Neuronal stem cell (in vitro differentiated cells): ENCODE measurements at places on chromosomes 4 and X.

- DNase-seq = no peak
Measured at GRCh38 chr4:106816496-106816895, 219.6 kb downstream of the DKK2 start.

GRCh38 chrX:9087271-9088040 lies 53.5 kb upstream of the FAM9B start:
- DNase-seq = no peak

- DNase-seq = no peak
Measured at GRCh38 chrX:48472851-48473703, 2.9 kb upstream of the FTSJ1 start.

DNA sequence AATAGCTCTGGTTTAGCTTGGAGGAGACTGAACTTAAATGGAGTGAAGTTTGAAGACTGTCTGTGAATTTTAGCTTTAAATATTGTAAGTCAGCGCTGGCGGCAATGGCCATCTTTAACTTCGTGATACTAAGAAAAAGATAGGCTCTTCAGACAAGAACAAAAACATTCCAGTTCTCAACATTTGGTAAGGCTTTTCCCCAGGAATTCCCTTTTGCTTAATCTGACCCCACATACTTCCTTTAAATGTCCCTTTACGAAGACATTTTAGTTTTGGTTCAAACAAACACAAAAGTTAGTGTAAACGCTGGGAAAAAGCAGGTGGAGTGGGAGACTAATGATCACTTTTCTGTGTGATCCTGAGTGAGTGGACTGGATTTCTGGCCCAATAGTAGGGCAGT lies 106.2 kb downstream of the MAML3 start:
- DNase-seq = no peak

- DNase-seq = no peak
Measured at GRCh38 chrX:117063224-117063623, 600.4 kb upstream of the CT83 start.

GRCh38 chr4:142141224-142141623 lies 504.8 kb downstream of the IL15 start:
- DNase-seq = no peak

GRCh38 chr4:53721263-53721662 lies 130.0 kb upstream of the LNX1 start:
- no peak for DNase-seq

DNA sequence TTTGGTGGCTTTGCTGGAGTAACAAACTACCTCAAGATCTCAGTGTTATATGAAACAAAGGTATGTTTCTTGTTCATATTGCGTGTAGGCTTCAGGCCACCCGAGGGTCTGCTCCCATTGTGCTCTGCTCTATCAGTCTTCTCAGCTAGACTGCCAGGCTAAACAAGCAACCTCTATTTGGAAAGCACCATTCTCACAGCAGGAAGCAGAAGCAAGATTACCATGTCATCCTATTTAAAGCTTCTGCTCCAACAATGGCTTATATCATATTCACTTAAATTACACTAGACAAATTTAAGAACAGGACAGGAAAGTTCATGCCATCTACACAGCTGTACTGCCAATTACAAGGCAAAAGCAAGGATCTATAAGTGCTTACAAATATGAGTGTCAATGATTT lies 385.8 kb downstream of the PPARGC1A start:
- no peak for DNase-seq

DNA sequence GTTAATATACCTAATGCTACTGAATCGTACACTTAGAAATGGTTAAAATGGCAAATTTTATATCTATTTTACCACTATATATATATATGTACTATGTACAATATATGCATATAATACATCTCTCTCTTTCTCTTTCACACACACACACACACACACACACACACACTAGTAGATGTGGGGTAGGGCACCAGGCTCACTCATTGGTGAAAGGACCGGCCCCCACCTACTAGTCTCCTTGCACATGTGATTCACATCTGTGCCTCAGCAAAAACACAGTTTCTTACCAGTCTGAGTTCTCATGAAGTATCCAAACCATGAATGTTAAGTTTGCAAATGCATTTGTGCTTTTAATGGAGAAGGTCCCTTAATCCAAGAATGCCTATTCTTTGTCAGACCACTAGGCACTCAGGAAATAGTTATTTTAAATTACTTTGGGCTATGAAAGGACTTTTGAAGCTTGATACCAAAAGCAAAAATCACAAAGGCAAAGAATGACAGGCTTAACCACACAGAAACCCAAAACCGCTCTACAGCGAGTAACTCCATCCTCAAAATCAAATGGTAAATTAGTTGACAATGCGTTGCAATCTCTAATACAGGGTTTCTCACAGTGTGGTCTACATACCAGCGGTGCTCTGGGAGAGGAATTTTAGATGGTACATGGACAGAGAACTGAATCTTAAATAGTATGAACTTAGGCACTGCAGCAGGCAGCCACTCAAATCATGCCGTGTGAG lies 5.8 kb downstream of the TSC22D3 start:
- no peak for DNase-seq

- peak; percentile 40 for DNase-seq
Measured at GRCh38 chrX:120485638-120486520, 16.8 kb upstream of the LAMP2 start.

DNA sequence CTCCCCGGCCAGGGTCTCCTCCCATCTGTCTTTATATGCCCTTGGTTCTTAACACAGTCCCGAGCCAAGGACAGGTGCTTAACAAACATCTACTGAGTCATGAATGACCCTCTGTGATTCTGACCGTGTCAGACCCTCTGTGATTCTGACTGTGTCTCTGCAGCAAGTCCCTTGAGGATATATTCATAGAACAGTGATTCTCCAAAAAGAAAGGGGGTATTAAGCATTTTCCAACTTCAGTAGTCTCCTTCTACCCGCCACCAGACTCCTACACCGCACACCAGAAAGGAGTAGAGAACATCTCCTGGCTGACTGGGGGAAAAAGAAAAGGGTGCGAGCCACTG lies 13.6 kb downstream of the ACSL1 start:
- DNase-seq = no peak

DNA sequence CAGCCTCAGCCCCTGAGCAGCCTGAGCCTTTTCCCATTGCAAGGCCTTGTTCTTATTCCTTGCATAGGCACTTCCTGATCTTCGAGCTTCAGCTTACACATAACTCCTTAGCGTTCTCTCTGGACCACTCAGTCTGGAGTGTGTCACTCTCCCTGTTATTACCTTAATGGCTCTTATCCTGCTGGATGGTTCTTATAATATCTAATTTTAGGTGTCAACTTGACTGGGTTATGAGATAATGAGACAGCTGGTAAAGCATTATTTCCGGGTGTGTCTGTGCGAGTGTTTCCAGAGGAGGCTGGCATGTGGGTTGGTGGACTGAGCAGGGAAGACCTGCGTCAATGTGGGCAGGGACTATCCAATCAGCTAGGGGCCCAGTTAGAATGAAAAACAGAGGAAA lies 75.7 kb downstream of the HAUS3 start:
- DNase-seq = no peak

GRCh38 chr4:148634476-148634875 lies 192.3 kb upstream of the NR3C2 start:
- DNase-seq = no peak

- no peak for DNase-seq
Measured at GRCh38 chrX:123217077-123217476, 33.0 kb downstream of the GRIA3 start.

GRCh38 chr4:83216959-83217683 lies 67.5 kb downstream of the COQ2 start:
- no peak for DNase-seq

- peak; percentile 43 for DNase-seq
Measured at GRCh38 chrX:133440081-133440796, 24.9 kb upstream of the GPC4 start.

- no peak for DNase-seq
Measured at GRCh38 chrX:47579537-47579936, 2.7 kb upstream of the TIMP1 start.

- no peak for DNase-seq
Measured at GRCh38 chr4:13547485-13548041, 3.3 kb upstream of the NKX3-2 start.

GRCh38 chr4:107153956-107154355 lies 117.8 kb upstream of the DKK2 start:
- DNase-seq = no peak

DNA sequence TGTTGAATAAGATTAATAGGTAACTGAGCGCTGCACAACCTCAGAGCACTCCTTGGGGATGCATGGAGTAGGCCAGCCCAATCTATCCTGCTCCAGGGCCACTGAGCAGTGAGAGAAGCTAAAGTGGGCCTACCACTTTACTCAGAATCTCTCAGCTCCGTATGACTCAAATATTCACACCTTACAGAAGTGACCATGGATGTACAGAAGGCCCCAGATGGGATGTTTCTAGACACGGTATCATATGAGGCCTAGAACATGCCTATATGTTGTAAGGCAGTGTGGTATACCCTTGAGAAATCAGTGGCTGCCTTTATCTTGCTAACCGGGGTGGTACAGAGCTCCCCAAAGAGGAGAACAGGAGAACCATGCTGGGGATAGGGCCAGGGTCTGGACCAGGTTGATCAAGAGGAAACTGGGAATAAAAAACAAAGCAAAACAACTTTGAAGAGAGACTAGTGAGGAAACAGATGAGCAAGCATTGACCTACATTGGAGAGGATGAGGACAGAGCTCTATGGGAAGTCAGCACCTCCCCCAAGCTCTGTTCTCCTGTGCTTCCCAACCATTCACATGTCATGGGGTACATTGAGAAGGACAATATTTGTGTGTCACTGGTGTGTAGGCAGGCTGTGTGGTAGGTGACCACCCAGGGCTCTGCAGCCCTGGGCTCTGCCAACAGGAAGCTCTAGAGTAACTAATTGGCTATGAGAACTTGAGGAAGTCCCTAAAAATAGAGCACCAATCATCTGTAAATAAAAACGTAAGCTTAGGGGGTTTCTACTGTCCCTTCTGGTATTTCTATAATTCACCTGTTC lies 31.4 kb downstream of the HOPX start:
- no peak for DNase-seq

DNA sequence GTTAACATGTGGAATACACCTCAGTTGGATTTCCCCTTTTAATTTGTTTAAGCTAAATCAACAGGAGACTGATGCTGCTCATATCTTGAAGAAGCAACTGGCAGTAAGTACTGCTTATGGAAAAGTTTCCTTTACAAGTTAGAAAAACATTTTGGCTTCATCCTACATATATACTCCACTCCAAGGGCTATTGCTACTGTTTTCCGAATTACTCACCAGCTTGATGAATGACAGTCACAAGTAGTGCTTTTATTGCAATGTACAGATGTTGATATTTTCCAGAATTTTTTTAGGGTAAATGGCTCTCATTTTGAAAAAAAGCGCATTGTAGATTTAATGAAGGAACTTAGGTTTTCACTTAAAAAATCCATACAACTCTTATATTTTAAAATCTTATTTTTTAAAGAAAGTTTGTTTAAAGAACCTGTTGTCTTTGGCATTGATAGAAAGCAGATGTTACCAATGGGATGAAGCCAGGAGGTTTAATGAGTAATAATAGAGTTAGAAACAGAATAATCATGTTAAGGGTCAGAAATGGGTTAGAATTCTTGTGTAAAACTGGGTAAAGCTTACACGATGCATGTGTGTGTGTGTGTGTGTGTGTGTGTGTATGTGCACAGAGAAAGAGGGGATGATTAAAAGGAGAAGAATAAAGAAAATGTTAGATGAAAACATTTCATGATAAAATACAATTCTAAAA lies 272.9 kb downstream of the CFAP299 start:
- no peak for DNase-seq

GRCh38 chr4:156832886-156833285 lies 138.7 kb downstream of the PDGFC start:
- no peak for DNase-seq

DNA sequence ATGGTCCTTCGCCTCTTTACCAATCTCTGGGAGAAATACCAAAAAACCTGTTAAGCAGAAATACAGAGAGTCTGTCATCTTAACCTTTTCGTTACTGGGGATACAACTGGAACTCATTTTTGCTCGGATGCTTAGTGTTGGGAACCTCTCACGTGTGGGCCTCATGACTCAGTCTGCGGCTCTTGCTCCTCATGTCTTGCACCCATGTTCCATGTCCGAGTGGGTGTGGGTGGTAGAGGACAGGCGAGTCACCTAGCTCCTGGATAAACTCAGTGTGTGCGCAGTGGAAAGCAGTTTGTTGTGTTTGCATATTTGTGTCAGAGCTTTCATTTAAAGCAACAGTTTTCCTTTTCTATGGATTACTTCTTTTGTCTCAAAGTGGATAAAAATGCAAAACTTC lies 70.6 kb downstream of the TNIP2 start:
- DNase-seq = no peak

GRCh38 chr4:95963456-95963855 lies 123.6 kb downstream of the PDHA2 start:
- DNase-seq = no peak

- DNase-seq = no peak
Measured at GRCh38 chrX:37454537-37455285, 105.5 kb downstream of the PRRG1 start.

GRCh38 chr4:99651016-99651769 lies 6.4 kb downstream of the C4orf54 start:
- no peak for DNase-seq

DNA sequence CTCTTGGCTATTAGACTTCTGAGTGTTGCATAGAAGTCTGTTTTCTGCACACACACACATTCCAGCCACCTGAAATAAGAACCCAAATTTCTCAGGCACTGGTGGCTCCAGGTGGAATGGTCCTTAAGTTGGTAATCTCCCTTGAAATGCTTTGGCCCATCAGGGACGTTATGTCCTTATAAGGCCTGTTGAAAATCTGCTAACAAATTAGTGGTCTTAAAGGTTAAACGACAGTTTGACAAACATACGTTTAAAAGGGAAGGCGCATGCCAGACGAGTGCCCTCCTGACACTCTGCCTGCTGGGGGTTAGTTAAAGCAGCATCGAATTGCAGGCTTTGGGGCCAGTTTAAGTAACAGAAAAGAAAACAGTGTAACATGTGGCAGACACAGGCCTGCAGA lies 125.0 kb downstream of the TBX22 start:
- peak; percentile 0 for DNase-seq
